ENCODE measurements at places on chromosomes 2 and 18.

DNA sequence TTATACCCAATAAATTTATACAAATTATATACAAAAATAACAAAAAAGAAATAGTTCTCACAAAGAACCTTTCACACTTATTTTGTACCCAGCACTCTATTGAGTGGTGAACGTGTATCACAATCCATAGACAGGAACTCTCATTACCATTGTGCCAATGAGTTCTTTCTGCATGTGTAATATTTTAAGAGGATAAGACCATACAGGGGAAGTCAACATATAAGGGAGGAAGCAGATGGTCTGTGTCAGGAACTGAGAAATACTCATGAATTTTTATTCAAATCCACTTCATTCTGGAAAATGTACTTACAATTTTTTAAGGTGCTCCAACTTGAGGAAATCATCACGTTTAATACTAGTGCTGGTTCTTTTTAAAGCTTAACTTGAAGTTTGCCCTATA is 27.1 kb upstream of the ELOA2 start:
- DNase-seq: no peak

- no peak for DNase-seq
These were observed 116.0 kb downstream of the ABCA12 start for GRCh38 chr2:215022418-215022817.

- DNase-seq: no peak
These were observed 111.8 kb downstream of the ERBB4 start for GRCh38 chr2:212426637-212427412.

- no peak for DNase-seq
These were observed 87.1 kb downstream of the LAMA3 start for GRCh38 chr18:23776306-23776705.

GRCh38 chr2:173161040-173161439 is 85.4 kb downstream of the MAP3K20 start:
- no peak for DNase-seq

DNA sequence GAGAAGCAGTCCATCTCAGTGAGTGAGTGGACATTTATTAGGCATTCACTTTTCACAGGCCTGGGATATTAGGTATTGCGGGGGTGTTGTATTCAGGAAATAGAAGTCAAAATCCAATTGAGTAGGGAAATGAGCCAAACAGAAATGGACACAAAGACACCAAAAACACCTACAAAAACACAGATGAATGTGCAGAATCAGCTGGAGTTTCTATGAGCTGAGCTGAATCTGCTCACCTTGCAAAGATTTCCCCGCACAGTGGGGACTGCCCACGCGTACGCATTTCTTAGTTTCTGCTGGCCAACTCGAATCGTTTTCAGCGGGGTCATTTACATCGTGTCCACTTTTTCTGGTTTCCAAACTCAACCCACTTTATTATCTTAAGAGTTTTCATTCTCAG is 160.0 kb downstream of the BCL2 start:
- no peak for DNase-seq

GRCh38 chr18:801137-801536 is 10.9 kb downstream of the YES1 start:
- DNase-seq: no peak

DNA sequence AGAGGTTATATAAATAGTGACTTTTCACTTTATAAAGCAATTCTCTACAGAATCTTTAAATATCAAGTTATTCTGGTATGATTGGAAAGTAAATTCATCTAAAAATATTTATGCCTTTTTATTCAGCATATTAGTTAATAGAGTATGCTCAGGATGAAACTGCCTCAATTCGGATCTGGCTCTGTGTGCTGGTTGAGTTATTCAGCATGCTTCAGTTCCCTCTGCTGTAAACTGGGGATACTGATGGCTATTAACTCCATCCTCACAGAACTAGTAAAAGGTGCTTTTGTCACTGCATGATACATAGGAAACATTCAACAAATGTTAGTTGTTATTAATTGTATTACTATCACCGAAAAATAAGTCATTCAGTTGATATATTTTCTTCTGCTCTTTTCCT is 250.3 kb downstream of the NRXN1 start:
- no peak for DNase-seq

DNA sequence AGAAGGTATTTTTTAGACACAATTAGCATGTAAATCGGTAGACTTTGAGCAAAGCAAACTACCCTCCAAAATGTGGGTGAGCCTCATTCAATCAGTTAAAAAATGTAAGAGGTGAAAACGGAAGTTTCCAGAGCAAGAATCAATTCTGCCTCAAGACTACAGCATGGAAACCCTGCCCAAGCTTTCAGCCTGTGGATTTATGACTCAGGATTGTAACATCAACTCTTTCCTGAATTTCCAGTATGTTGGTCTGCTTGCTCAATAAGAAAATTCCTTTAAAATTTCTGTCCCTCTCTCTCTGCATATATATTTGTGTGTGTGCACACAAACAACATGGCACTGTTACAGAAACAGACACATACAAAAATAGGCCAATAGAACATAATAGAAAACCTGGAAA is 228.6 kb upstream of the DOK6 start:
- no peak for DNase-seq

DNA sequence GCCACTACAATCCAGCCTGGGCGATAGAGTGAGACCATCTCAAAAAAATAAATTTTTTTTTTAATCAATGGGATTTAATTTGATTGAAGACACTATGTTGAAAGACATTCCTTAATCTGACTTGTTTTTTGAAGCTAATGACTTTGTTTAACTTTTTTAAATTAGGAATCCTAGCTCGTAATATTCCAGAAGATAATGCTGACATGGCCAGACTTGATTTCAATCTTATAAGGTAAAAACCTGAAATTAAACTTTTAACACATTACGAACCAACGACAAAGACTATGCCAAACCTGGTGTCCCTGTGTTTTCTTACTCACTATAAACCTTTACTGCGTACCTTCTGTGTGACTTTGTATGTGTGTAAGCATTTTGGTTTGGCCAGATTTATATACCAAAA is 7.6 kb downstream of the ATIC start:
- no peak for DNase-seq

- DNase-seq: no peak
These were observed 1.1 kb downstream of the VAMP8 start for GRCh38 chr2:85578243-85579180.

DNA sequence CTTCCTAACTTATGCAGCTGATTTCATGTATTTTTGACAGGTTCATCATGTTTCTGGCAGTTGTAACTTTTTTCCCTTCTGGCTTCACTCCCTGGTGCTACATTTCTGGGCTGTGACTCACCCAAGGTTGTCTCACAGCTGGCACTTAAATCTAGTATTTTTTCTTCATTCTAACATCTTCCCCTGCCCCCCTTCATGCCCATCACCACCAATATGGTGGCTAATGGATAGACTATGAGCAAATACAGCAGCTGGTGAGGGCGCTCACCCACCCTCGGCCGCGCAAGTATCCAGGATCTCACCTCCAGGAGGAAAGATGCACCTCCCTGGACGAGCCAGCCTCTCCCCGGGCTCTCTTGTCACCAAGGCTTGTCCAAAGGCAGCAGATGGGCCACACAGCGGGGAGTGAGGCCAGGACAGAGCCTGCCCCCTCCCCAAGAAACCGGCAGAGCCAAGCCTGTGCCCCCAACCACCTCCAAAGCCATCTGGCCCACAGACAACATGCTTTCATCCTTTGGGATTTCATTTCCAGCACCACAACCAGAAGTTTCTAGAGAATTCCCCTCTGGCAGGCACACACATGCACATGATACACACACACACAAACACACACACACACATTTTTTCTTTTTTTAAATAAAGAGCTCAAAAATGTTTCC is 39.1 kb downstream of the ATOH8 start:
- DNase-seq: no peak

DNA sequence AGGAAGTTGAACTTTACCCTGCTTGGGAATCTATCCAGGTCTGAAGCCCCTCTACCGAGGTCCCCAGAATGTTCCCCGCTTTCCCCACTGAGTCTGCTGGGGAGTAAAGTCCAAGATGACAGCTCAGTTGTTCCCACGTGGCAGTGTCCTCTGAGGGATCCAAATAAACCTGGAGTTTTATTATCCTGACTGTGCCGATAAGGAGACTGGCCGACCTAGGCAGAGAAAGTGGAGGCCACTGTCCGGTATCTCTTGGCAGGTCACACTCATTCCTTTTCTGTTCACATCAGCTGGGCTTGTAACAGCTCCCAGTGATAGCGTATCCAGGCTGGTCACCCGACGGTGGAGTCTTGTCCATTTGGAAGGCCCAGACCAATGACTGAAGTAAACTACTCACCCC is 27.5 kb upstream of the C18orf32 start:
- DNase-seq: no peak

DNA sequence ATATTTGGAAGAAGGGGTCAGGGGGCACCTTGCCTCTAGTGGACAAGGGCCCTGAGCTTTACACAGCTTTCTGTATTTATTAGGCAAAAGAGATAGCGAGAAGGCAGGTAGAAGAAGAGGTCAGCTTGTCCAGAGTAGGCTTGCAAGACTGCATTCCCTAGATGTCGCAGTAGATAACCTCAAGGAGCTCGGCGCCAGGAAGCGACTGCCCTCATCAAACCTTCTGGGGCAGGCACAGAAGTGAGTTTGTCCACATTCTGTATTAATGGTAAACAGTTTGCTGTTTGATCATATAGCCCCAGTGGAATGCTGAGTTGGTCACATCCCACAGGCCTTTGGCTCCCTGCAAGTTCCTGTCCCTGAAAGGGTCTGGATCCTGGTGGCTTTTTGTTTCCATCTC is 7.0 kb downstream of the CHCHD5 start:
- no peak for DNase-seq

DNA sequence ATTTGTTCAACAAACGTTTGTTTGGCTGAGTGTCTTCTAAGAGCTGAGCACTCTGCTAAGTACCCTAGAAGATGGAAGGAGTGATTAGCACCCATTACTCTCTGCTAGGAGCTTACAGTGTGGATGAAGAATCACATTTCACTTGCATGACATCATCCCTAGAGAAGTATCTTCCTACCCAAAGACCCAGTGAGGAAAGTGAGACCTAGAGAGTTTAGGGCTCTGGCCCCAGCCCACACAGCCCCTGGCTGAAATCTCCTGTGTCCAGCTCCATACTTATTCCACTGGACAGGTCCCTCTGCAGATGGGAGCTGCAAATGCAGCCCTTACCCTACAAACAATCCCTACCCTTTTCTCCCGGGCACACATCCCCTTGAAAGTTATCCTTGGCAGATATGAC is 26.8 kb upstream of the EPAS1 start:
- no peak for DNase-seq

DNA sequence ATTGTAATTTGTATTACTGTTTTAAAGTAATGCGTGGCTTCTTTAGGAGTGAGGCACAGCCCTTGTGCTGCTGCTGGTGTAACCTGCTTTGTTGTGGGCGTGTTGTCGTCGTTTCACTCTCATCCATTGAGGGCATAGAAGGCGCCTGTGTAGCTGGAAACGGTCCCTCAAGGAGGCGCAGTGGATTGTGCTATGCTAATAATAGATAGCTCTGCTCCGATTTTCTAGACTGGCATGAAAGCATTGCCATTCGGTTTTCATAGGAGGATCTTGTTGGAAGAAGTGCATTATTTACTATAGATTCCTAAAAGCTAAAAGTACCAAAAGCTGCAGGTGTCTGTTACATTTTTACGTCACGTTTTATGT is 17.9 kb downstream of the RAB12 start:
- no peak for DNase-seq

DNA sequence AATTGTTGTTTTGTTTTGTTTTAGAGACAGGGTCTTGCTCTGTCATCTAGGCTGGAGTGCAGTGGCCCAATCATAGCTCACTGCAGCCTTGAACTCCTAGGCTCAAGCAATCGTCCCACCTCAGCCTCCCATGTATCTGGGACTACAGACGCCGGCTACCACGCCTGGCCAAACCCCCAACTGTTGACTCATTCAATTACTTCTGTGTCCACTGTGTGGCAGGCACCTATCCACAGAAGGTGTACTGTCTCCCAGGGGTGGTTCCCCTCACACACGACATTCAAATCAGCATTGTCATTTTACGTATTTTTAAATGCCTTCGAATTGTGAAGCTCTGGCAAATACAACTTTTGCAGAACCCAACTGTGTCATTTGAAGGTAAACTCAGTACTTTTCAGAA is 188.0 kb upstream of the REV1 start:
- DNase-seq: no peak

- DNase-seq: no peak
These were observed 11.5 kb upstream of the LAPTM4A start for GRCh38 chr2:20062615-20063545.

GRCh38 chr2:9124231-9124741 is 82.3 kb upstream of the ASAP2 start:
- DNase-seq: no peak

- DNase-seq: no peak
These were observed 14.0 kb downstream of the STK25 start for GRCh38 chr2:241494311-241494908.

- no peak for DNase-seq
These were observed 401.9 kb downstream of the LNPK start for GRCh38 chr2:175599966-175600831.

- DNase-seq: no peak
These were observed 232.5 kb downstream of the TDRD15 start for GRCh38 chr2:21356086-21356856.

GRCh38 chr2:56034258-56034657 is 110.7 kb upstream of the EFEMP1 start:
- no peak for DNase-seq

GRCh38 chr2:119142824-119143223 is 15.7 kb downstream of the C1QL2 start:
- DNase-seq: no peak

DNA sequence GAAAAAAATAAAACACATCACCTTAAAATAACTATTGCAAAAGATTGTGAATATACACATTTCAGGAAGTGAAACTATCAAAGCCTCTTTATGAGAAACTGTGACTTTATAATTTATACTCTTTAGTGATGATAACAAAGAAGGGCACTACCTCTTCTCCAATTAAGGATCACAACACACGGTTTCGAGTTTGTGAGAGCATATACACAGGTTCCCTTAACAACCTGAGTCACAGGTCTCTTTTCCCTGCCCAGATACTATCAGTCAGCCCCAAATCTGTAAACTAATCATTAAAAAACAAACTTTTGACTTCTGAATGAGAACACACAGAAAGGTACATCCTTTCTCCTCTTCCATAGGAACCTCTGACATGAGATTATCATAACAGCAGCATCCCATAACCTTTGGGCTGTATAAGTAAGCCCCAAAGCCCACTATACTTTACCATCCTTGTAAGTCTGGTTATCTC is 44.9 kb downstream of the PTPN2 start:
- no peak for DNase-seq

DNA sequence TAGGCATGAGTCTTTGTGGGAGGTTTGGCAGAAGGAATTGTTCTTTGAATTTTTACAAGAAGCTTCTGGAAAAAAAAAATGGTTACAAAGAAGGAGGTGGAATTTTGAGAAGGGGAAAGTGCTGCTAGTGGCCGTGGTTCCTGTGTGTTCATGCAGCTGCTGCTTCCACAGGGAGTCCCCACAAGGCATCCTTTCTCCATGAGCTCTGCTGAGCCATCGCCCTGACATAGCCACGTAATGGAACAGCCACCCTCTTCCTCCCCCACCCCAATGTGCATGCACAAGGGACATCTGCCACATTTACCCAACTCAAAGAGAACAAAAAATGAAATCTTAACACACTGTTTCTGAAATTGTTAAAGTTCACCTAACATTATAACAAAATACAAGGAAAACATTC is 529.7 kb downstream of the SATB2 start:
- DNase-seq: no peak

Data from endothelial cell (in vitro differentiated cells).